ENCODE measurements at places on chromosomes 5 and 9. TPM values are rescaled to one million over a fixed set of nuclear protein-coding genes. Genes with fewer than 3 reads are reported as not detected.
A peak's percentile ranks its signal among the peaks of the same experiment; 100 is the strongest.

- H3K27ac ChIP-seq: no peak overlapping the region
- no peaks in the 10 kb centered on the region for H3K4me1 ChIP-seq
- peaks cover 23% of the 10 kb centered on the region for H3K27me3 ChIP-seq
- no peaks in the 10 kb centered on the region for H3K36me3 ChIP-seq
- no peak overlapping the region for H3K4me3 ChIP-seq
Observed at GRCh38 chr5:107415762-107416161, 255.0 kb downstream of the EFNA5 start.

Gene ACTBL2
- not detected for total RNA-seq

DNA sequence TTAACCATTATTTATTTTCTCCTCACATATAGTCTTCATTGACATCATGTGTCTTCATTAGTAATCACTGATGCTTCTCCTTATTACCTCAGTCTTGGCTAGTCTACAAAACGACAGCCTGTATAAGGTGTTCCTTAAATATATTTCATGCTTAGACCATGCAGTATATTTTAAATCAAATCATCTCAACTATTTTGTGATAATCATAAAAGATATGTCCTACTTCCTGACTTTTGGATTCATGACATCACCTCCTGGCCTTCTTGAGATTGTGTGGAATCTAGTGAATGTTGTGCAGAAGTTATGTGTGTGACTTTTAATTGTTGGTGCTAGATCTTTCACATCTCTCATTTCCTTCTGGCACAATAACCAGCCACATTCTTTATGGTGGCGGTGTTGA lies 1339.3 kb upstream of the C9orf72 start:
- no peaks in the 10 kb centered on the region for H3K36me3 ChIP-seq
- no peak for DNase-seq
- H3K27me3 ChIP-seq: no peaks in the 10 kb centered on the region
- H3K4me1 ChIP-seq: no peaks in the 10 kb centered on the region

DNA sequence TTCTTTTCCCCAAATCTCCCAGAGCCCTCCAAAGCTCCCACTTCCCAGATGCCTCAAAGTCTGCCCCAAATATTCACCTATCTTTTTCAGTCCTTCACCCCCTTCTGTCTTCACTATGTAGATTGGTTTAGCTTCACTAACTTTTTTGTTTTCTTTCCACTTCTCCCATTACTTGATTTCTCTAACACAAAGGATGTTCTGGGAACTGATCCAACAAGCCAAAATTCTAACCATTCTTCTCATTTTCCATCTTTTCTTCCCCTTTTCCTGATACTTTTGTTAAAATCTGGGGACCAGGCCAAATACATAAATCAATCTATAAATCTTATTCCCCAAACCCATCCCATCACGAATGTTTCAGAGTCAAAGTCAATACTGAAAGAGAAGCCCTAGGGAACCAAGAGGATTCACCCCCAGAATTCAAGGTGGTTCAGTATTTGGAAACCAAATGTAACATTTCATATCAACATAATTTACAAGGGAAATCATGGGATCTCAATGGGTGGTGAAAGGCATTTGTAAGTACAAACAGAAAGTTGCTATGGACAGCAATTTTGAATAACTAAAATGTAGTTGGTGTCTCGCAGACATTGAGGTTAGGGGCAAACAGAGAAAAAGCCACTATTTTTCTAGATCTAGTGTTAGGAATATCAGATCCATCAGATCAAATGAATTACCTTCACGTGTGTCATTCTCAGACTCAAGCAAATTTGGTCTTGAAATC lies 35.3 kb downstream of the APTX start:
- DNase-seq: no peak
- H3K4me1 ChIP-seq: peaks cover 1% of the 10 kb centered on the region
- H3K27me3 ChIP-seq: no peaks in the 10 kb centered on the region
- H3K27ac ChIP-seq: no peak overlapping the region
- H3K36me3 ChIP-seq: peaks cover 19% of the 10 kb centered on the region

Gene RIOK2
- total RNA-seq: 47.6 TPM

Gene PCSK5
- 5.5 TPM for total RNA-seq

Gene TAF1L
- total RNA-seq: 0.04 TPM

GRCh38 chr5:128626536-128627090 lies 88.6 kb upstream of the FBN2 start:
- no peak overlapping the region for H3K4me3 ChIP-seq
- H3K27ac ChIP-seq: no peak overlapping the region
- no peaks in the 10 kb centered on the region for H3K4me1 ChIP-seq
- no peaks in the 10 kb centered on the region for H3K36me3 ChIP-seq
- no peaks in the 10 kb centered on the region for H3K27me3 ChIP-seq

DNA sequence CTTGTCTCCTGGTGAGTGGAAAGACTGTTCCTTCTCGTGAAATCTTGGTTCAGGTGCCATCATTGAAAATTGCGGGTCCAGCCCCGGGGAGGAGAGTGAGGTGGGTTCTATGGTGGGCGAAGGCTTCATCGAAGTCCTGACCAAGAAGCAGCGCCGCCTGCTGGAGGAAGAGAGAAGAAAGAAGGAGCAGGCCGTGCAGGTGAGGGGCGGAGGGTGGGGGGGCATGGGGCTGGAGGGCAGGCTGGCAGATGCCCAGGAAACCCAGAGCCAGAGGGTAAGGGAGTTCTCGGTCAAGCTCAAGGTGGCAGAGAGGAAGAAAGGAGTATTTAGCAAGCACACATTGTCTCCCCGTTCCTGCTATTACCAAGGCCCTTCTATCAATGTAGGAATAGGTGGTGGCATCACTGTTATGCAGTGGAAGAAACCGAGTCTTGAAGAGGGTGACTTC lies 24.3 kb upstream of the POMT1 start:
- peak; percentile 47 for DNase-seq
- no peak overlapping the region for H3K4me3 ChIP-seq
- H3K27me3 ChIP-seq: no peaks in the 10 kb centered on the region
- H3K36me3 ChIP-seq: peaks cover 24% of the 10 kb centered on the region

DNA sequence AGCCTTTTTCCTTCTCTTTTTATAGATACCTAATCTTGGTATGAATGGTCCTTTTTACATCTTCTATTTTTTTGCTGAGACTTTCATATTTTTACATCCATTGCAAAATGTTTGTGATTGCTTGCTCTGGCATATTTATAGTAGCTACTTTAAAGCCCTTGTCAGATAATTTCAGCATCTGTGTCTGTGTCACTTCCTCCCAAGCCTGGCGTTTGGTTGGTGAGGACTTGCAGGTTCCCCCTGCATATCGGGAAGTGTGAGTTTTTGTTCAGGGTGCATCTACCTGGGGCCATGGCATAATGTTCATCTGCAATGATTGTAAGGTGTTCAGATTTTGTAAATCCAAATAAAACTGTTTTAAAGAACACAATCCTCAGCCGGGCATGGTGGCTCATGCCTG lies 8.9 kb downstream of the FBXW5 start:
- no peak for DNase-seq
- peaks cover 9% of the 10 kb centered on the region for H3K4me1 ChIP-seq
- no peak overlapping the region for H3K4me3 ChIP-seq
- H3K27ac ChIP-seq: no peak overlapping the region

DNA sequence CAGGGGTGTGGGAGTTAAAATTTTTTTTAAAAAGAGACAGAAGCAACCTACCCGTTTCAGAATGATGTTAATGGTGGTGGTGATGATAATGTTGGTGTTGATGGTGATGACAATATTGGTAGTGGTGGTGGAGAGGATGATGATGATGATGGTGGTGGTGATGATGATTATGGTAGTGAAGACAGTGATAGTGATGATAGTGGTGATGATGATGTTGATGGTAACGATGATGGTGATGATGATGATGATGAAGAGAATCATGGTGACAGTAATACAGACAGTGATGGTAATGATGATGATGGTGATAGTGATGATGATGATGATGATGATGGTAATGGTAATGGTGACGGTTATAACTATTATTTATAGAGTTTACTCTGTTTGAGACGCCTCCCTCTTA lies 117.6 kb downstream of the ICE1 start:
- H3K27ac ChIP-seq: no peak overlapping the region
- H3K27me3 ChIP-seq: peaks cover 6% of the 10 kb centered on the region
- DNase-seq: no peak
- H3K4me1 ChIP-seq: no peaks in the 10 kb centered on the region
- no peaks in the 10 kb centered on the region for H3K36me3 ChIP-seq
- no peak overlapping the region for H3K4me3 ChIP-seq

DNA sequence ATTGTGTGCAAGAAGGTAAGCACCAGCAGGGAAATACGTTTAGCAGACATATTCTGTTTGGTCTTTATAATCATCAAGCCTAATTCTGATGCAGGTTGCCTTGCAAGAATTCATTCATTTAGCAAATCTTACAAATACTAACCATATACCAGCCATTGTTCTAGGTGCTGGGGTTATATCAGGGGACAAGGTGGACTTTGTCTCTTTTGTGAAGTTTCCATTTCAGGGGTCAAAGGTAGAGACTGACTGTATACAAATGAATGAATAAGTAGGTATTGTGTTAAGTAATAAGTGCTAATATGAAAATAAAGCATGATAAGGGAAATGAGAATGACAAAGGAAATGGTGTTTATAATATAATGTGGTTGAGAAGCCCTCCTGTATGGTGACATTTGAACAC lies 64.0 kb downstream of the LNPEP start:
- H3K4me1 ChIP-seq: peaks cover 18% of the 10 kb centered on the region
- DNase-seq: no peak
- H3K27me3 ChIP-seq: no peaks in the 10 kb centered on the region
- H3K4me3 ChIP-seq: no peak overlapping the region
- no peak overlapping the region for H3K27ac ChIP-seq

Gene FCN1
- total RNA-seq: not detected

Gene RAB3C
- total RNA-seq: not detected

Gene SEMA6A
- not detected for total RNA-seq

- H3K36me3 ChIP-seq: peaks cover 34% of the 10 kb centered on the region
- DNase-seq: no peak
- H3K4me3 ChIP-seq: peak overlapping the region; percentile 44
- H3K27me3 ChIP-seq: no peaks in the 10 kb centered on the region
Observed at GRCh38 chr5:119336262-119336661, 19.6 kb upstream of the TNFAIP8 start.

Gene IL7R
- total RNA-seq: 117 TPM

DNA sequence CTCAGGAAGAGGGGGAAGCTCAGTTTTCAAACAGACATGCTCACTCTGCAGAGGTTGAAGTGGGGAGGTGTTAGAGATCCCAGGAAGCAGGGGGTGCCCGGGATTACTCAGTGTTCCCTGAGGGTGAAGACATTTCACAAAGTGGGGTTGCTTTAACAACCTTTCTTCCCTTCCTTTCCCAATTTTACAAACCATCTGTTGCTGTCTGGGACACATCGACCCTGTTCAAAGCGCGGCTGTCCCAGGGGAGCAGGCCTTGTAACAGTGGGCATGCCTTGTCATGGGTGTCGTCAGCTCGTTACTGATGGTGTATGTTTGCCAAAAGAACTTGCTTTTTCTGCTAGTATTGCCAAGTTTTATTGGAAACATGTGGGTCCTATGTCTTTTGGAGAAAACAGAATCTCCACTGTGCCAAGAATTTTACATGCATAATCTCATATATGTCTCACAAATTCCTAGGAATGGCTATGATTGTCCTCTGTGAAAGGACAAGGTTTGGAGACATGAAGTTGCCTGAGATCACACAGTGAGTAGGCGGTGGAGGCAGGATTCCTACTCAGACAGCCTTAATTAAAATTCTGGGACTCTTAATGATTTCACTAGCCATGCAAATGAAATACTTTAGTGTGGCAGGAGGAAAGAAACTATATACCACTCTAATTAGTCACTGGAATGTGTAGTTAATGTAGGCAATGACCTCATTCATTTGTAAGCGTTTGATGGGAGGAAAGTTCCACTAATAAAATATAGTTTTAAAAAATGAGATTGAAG lies 198.9 kb downstream of the NXNL2 start:
- H3K27me3 ChIP-seq: peaks cover 19% of the 10 kb centered on the region
- H3K27ac ChIP-seq: no peak overlapping the region
- H3K4me1 ChIP-seq: no peaks in the 10 kb centered on the region
- no peaks in the 10 kb centered on the region for H3K36me3 ChIP-seq
- no peak overlapping the region for H3K4me3 ChIP-seq

Gene GABRB2
- total RNA-seq: not detected

Gene LEAP2
- total RNA-seq: 1.8 TPM
